ENCODE measurements at places on chromosomes 5 and 9.
A peak's percentile ranks its signal among the peaks of the same experiment; 100 is the strongest.

GRCh38 chr9:84935528-84936117, 266.1 kb downstream of the NTRK2 start:
- DNase-seq = no peak

DNA sequence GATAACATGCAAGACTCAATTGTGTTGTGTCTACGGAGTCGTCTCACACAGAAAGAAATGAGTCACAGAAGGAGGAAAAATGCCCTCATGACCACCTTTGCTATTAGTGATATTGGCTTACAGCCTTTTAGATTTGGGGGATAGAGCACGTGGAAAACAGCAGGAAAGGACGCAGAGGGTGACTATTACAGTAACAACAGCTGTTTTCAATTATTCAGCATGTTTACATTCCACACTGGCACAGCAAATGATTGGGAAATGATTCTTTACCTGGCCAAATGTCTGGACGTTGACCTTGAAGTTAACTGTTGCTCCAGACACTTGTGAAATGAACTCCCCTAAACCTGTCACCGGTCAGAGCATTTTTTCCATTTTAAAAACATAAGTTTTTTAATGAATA, 46.8 kb downstream of the APTX start:
- DNase-seq = no peak

DNA sequence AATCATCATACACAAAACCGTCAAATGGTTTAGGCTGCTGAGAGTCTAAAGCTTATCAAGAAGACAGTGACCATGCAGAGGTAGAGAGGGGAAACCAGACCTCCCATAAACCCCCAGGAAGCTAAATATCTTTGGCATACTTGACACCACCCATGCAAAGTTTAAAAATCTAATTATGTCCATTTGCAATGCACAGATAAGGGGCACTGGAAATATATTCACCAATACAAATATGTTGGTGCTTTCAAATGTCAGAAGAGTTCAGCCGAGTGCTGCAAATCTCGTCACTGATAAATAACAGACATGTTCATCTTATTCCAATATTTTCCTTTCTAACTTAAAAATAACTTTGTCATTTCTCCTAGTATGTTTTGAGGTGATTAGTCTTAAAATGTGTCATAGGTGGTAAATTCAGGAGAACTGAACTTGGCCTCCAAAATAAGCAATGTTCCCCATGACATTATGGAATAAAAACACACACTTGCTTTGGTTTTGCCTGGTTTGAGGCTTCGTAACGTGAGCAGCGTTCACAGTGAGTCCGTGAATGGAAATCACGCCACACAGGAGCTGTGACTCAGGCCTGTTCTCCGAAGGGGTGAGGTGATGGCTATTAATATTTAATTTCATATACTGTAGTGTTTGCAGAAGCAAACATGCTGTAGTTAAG, 182.2 kb downstream of the AOPEP start:
- DNase-seq = no peak

DNA sequence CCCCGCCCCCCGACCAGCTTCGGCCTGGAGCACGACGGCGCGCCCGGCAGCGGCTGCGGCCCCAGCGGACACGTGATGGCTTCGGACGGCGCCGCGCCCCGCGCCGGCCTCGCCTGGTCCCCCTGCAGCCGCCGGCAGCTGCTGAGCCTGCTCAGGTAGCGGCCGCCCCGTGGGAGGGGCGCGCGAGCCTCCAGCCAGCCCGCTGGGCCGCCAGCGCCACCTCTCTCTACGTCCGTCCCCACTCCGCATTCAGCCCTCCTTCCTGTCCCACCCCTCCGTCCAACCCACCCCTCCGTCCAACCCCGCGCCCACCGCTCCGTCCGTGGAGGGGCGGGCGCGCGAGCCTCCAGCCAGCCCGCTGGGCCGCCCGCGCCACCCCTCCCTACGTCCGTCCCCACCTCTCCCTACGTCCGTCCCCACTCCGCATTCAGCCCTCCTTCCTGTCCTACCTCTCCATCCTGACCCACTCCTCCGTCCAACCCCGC, 6.5 kb downstream of the ADAMTS13 start:
- DNase-seq = no peak

- DNase-seq = no peak
Measured at GRCh38 chr5:126056352-126056751, 366.9 kb upstream of the GRAMD2B start.

GRCh38 chr9:20139763-20140290, 351.0 kb upstream of the SLC24A2 start:
- DNase-seq = no peak

DNA sequence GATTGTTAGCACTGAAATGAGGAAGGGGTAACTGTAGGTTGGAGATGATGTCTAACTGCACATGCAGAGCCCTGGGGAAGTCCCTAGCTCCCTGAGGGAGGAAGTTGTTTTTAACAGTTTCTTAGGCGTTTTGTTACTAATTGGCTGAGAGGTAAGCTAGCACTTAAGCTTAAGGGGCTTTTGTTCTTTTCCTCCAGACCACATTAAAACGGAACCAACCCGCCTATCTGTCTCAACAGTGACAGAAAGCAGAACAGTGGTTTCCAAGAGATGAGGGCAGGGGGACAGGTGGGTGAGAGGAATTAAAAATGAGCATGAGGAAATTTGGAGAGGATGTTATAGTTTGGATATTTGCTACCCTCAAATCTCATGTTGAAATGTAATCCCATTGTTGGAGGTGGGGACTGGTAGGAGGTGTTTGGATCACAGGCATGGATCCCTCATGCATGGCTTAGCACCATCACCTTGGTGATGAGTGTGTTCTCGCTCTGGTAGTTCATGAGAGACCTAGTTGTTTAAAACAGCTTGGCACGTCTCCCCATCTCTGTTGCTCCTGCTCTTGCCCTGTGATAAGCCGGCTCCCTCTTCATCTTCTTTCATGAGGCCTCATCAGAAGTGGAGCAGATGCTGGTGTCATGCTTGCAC, 38.9 kb downstream of the LYRM7 start:
- no peak for DNase-seq

DNA sequence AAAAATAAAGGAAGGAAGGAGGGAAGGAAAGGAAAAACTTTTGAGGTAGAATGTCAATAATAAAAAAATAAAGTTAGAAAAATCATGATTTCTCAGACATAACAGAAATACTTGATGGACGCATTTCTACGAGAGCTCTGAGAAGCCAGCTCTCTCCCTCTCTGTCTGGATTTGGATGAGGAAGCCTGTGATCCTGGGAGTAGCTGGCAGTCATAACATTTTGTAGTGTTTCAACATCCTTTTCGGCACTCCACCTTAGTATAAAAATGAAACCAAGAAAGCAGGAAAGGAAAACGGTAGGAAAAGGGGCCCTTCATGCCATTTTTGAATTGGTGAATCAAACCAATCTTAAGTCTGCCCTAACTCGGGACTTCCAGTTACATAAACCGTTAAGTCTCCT, 321.3 kb downstream of the EPB41L4A start:
- no peak for DNase-seq

- no peak for DNase-seq
Measured at GRCh38 chr5:180303226-180304015, 11.5 kb upstream of the MAPK9 start.

GRCh38 chr5:89301321-89302025, 418.5 kb upstream of the MEF2C start:
- no peak for DNase-seq

GRCh38 chr5:24444414-24444813, 200.4 kb downstream of the CDH10 start:
- DNase-seq = no peak

DNA sequence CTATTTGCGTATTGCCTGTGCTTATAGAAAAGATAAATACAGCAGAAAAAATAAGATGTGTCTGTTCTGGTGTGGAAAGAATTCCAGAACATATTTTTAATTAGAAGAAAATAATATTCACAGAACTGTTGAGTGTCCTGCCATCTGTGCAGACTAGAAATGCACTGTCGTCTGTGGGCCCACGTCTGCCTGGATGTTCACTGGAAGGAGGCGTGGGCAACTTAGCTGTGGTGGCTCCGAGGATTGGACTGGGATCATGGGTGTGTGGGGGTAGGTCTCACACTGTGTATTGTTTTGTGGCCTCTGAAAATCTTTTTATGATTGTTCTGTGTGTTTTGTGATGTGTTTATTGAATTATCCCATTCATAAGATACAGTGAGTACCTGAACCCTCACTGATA, 126.0 kb upstream of the CACNA1B start:
- no peak for DNase-seq

DNA sequence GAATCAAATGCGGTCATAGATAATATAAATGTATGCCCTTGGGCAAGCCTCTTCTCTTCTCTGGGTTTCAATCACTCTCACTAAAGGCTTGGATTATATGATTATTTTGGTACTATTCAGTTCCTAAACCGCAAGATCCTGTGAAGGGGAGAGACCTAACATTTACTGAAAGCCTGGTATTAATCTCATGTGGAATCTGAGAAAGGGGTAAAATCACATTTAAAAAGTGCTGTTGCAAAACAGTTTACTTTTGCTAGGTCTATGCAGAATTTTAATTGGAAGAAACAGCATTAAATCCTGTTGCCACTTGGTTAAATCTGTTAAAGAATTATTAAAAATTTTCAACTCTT, 50.7 kb downstream of the SLC44A1 start:
- DNase-seq = no peak

DNA sequence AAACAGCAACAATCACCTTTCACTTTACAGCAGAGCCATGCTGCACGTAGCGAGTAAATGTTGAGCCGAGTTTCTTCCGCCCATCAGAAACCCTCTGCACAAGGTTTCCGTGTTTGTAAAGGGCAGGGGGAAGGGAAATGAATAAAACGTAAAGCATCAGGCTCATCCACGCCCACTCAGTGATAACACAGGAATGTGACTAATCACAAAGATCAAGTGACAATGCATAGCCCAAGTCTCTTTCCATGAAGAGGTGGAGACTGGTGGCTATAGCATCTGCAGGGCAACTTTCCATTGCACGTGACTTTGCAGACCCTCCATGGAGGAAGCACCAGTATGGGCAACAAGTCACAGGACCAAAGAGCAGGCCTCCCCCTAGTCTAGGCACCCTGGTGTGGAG, 56.6 kb downstream of the CAMSAP1 start:
- no peak for DNase-seq

GRCh38 chr9:89766991-89767390, 162.2 kb downstream of the GADD45G start:
- DNase-seq = no peak

DNA sequence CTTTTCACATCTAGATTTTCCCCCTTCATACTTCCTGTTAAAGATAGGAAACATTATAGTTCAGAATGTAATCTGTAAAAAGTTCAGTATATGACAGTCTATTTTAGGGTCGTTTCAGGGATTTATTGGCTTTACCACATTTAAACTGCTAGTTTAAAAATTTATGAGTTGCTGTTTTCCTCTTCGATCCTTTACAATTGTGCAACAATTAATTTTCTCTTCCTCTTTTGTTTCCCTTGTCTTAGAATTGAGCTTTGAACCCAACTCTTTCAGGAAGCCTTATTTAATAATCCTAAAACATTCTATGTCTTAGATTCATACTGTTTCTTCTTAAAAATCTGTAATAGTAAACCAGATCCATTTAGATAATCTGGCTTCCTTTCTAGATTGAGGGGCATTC, 16.4 kb downstream of the ZSWIM6 start:
- DNase-seq = no peak

DNA sequence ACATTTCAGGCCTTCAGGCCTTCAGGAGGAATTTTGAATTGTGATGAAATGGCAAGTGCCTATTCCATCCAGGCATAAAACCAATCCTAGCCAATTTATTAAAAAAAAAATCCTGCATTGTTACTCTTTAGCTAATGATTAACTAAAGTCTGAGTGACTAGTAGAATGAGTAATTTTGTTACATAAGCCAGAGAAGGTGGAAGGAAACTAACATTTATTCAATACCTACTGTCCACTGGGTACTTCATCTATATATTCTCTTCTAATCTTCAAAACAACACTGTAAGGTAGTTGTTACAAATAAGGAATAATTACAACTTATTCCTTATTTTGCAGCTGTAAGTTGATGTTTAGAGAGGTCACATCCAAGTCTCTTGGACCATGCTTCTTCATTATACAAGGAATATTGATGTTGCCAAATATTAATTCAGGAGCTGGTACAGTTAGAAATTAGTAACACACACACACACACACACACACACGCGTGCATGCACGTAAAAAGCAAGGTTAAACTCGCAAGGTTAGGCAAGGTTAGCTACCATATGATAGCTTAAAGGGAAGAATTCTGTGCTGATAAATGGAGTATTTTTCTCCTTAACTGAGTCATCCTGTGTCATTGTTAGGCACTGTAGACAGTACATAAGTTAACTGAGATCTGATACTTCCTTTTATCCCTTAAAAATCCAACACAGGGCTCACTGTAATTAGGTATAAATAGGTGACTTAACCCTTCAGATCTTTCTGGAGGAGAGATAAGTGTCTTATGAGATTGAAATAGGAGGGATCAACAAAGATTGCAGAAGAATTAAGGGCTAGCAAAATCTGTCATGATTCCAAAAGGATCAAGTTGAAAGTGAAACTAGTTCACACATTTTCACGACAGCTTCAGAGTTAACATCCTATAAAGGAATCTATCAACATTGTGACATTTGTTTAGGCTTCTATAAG, 596.9 kb downstream of the PDE4D start:
- peak; percentile 65 for DNase-seq

- no peak for DNase-seq
Measured at GRCh38 chr5:87751824-87752223, 339.1 kb upstream of the CCNH start.

DNA sequence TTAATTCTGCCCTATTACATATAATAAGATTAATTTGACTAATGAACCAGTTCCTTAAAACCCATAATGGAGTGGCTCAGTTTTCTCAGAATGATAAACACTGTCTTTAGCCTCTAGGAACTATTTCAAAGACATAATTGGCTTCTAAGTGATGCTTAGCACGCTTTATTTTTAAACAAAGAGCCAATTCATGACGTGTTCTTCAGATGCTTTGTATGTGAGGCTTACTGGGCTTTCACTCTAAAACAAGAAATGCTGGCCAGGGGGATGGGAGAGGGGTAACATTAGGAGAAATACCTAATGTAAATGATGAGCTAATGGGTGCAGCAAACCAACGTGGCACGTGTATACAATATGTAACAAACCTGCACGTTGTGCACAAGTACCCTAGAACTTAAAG, 7.6 kb upstream of the SFXN1 start:
- DNase-seq = no peak

DNA sequence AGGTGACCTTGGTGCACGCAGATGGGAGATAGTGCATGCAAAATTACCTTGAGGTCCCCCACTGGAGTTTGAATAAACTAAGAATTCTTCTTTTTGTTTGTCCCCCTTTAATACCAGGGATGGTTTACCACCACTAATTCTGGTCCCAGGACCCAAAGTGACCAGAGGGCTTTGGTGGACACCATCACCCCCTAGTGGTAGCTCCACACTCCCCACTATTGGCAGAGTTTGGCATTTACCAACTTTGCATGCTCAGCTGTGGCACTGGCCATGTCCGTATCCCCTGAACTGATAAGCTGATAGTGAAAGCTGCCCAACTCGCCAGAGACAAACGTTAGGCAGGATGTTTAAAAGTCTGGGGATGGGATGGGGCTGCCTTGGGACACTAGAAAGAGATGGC, 3.3 kb downstream of the ASTN2 start:
- DNase-seq = peak; percentile 46

Measured in kidney capillary endothelial cell (primary cell).